PC-3 (cell line): ENCODE measurements at places on chromosomes 4 and X.
A peak's percentile ranks its signal among the peaks of the same experiment; 100 is the strongest.

- H3K36me3 ChIP-seq, result no peaks in the 10 kb centered on the region
- DNase-seq, result peak; percentile 53
- no peak overlapping the region for H3K4me3 ChIP-seq
- H3K4me1 ChIP-seq, result peaks cover 14% of the 10 kb centered on the region
- H3K27ac ChIP-seq, result no peak overlapping the region
- no peaks in the 10 kb centered on the region for H3K27me3 ChIP-seq
These were observed 100.9 kb upstream of the WDFY3 start for GRCh38 chr4:85067342-85067741.

DNA sequence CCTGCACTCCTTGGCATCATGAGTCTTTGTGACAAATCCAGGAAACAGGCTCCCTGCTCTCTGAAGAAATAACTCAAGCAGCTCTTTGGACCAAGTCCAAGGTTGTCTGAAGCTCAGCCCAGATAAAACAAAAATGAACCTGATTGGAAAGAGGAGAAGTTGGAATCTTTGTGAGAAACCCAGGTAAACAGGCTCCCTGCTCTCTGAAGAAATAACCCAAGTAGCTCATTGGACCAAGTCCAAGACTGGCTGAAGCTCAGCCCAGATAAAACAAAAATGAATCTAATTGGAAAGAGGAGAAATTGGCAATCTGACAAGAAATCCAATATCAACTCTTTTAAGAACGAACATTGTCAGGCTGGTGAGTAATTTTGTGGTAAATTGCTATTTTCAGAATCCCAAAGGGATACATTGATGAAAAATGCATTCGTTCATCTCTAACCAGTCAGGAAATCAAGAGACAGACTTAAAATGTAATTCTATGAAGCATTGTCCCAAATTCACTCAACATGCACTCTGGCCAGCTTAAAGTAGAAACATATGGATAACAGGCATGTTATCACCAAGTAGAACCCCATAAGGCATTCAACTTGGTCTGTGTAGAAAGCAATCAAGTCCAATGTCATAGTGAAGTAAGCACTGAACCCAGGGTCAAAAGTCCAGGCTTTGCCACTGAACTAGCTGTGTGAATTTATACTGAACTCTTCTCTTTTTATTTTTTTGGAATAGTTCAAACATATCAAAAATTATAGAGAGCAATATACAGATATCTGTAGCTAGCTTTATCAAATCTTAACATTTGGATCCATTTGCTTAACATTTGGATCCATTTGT is 16.8 kb upstream of the NFXL1 start:
- no peak overlapping the region for H3K27ac ChIP-seq
- no peaks in the 10 kb centered on the region for H3K27me3 ChIP-seq
- no peaks in the 10 kb centered on the region for H3K36me3 ChIP-seq
- peak; percentile 55 for DNase-seq

DNA sequence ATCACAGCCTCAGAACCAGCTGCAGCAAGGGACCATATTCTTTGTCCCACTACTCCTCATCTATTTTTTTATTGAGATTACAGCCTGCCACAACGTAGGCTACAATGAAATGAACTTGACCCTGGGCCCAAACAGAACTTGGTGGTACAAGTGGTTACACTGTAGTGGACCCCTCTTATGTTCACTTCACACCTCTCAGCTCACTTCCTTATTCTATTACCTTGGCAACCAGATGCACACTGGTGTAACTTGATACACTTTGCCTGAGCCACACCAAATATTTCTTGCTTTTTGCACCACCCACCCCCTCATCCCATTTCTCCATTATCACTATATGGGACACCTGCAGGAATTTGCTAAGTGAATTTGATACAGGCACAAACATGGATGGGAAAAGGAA is 105.8 kb downstream of the CXCL13 start:
- H3K4me1 ChIP-seq, result no peaks in the 10 kb centered on the region
- H3K36me3 ChIP-seq, result no peaks in the 10 kb centered on the region
- no peaks in the 10 kb centered on the region for H3K27me3 ChIP-seq
- no peak overlapping the region for H3K4me3 ChIP-seq
- H3K27ac ChIP-seq, result no peak overlapping the region

- DNase-seq, result peak; percentile 64
- peak overlapping the region; percentile 51 for H3K27ac ChIP-seq
- H3K4me1 ChIP-seq, result peaks cover 22% of the 10 kb centered on the region
- H3K36me3 ChIP-seq, result no peaks in the 10 kb centered on the region
- no peak overlapping the region for H3K4me3 ChIP-seq
These were observed 59.7 kb downstream of the FAM184B start for GRCh38 chr4:17721496-17722355.

- no peaks in the 10 kb centered on the region for H3K27me3 ChIP-seq
- peak overlapping the region; percentile 44 for H3K27ac ChIP-seq
- DNase-seq, result peak; percentile 70
- peaks cover 5% of the 10 kb centered on the region for H3K4me1 ChIP-seq
- no peaks in the 10 kb centered on the region for H3K36me3 ChIP-seq
- no peak overlapping the region for H3K4me3 ChIP-seq
These were observed 45.9 kb downstream of the USP11 start for GRCh38 chrX:47278691-47279090.

DNA sequence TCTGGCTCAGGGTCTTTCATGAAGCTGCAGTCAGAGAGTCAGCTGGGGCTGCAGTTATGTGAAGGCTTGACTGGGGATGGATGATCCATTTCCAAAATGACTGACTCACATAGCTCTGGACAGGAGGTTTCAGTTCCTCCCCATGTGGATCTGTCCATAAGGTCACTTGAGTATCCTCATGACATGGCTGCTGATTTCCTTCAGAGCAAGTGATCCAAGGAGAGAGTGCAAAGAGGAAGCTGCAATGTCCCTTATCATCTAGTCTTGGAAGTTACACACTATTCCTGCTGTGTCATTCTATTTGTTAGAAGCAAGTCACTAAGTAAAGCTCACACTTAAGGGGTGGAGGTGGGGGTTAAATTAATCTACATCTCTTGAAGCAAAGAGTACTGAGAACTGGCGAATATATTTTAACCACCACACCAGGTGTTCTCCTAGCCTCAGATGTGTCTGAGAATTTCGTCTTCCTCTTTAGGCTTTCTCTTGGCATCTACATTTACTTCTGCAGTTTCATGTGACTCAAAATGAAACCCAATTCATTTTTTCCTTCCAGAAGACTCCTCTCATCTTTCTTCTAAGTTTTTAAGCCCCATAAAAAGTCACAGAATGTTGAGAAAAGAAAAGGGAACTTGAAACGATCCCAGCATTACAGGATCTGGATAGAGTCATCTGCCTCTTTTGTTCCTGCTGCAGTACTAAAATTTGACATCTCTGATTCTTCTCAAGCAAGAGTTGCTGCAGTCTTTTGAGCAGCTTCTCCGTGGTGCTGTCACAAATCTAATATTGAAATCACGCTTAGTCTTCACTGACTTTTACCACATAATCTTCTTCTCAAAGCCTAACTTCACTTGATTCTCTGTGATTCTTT is 3.8 kb upstream of the GRPR start:
- no peaks in the 10 kb centered on the region for H3K36me3 ChIP-seq
- H3K4me3 ChIP-seq, result no peak overlapping the region
- DNase-seq, result no peak
- no peaks in the 10 kb centered on the region for H3K27me3 ChIP-seq

DNA sequence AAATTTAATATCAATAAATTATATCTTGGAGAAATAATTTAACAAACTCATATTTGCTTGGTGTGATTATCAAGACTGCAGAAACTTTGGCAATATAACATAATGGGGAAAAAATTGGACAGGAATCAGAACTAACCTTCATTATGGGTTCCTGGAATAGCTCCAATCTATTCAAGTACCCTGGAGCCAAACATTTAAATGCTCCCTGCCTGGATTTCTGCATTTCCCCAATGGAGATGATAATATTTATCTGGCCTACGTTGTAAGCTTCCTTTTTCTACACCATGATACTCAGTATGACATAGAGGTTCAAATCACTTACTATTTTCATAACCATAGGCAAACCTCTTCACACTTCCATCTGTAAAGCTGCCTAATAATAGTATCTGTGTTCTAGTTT is 326.8 kb downstream of the TRIML1 start:
- no peak overlapping the region for H3K27ac ChIP-seq
- no peaks in the 10 kb centered on the region for H3K4me1 ChIP-seq
- no peak overlapping the region for H3K4me3 ChIP-seq
- no peak for DNase-seq
- H3K27me3 ChIP-seq, result no peaks in the 10 kb centered on the region

DNA sequence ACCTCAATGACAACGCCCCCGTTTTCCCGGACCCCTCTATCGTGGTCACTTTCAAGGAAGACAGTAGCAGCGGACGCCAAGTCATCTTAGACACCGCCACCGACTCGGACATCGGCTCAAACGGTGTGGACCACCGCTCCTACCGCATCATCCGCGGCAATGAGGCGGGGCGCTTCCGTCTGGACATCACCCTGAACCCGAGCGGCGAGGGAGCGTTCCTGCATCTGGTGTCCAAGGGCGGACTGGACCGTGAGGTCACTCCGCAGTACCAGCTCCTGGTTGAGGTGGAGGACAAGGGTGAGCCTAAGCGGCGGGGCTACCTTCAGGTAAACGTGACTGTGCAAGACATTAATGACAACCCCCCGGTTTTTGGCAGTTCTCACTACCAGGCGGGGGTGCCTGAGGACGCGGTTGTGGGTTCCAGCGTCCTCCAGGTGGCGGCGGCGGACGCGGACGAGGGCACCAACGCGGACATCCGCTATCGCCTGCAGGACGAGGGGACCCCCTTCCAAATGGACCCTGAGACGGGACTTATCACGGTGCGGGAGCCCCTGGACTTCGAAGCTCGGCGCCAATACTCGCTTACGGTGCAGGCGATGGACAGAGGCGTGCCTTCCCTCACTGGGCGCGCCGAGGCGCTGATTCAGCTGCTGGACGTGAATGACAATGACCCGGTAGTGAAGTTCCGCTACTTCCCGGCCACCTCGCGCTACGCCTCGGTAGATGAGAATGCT is 2.2 kb downstream of the FAT4 start:
- H3K36me3 ChIP-seq, result no peaks in the 10 kb centered on the region
- H3K4me3 ChIP-seq, result peak overlapping the region; percentile 93
- H3K27me3 ChIP-seq, result no peaks in the 10 kb centered on the region
- no peak for DNase-seq
- no peak overlapping the region for H3K27ac ChIP-seq

DNA sequence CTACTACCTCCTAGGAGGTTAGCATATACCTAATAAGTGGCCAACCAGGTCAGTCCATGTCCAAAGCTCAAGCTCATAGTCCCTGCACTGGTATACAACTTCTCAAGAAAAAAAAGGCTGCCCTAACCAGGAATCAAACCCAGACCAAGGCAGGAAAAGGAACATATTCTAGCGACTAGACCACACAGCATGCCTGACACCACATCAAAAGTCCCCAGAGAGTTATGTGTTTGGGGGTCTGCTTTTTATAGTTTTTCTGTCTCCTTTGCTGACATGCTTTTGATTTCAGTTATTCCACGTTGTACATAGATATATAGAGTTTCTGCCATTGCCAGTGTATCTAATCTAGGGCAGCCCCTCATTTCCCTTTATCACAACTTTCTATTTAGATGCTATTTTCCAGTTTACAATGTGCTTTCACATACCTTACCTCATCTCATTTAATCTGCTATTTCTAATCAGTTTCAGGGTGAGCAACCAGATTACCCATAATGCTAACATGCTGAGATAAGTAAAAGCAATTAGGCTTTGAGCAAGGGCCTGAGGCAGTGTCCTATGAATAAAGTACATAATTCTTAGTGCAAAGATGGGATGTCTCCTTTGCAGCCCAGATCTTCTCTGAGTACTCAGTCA is 17.8 kb downstream of the ARHGEF6 start:
- H3K27ac ChIP-seq, result no peak overlapping the region
- peaks cover 10% of the 10 kb centered on the region for H3K4me1 ChIP-seq
- H3K36me3 ChIP-seq, result no peaks in the 10 kb centered on the region
- H3K4me3 ChIP-seq, result no peak overlapping the region

DNA sequence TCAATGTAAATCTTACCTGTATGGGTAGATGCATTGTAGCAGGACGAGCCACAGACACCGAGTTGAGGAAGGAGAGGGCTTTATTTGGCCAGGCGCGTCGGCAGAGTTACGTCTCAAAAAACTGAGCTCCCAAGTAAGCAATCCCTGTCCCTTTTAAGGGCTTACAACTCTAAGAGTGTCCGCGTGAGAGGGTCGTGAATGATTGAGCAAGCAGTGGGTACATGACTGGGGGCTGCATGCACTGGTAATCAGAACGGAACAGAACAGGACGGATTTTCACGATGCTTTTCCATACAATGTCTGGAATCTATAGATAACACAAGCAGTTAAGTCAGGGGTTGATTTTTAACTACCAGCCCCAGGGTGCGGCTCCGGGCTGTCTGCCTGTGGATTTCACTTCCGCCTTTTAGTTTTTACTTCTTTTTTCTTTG is 524.9 kb upstream of the HTR2C start:
- no peak overlapping the region for H3K4me3 ChIP-seq
- DNase-seq, result no peak
- no peaks in the 10 kb centered on the region for H3K36me3 ChIP-seq

GRCh38 chr4:85426366-85426765 is 48.6 kb upstream of the ARHGAP24 start:
- H3K36me3 ChIP-seq, result no peaks in the 10 kb centered on the region
- H3K4me1 ChIP-seq, result peaks cover 20% of the 10 kb centered on the region
- no peaks in the 10 kb centered on the region for H3K27me3 ChIP-seq
- H3K27ac ChIP-seq, result no peak overlapping the region

GRCh38 chr4:172011196-172011595 is 198.0 kb downstream of the GALNTL6 start:
- H3K36me3 ChIP-seq, result no peaks in the 10 kb centered on the region
- H3K4me1 ChIP-seq, result no peaks in the 10 kb centered on the region
- no peak overlapping the region for H3K27ac ChIP-seq
- H3K4me3 ChIP-seq, result no peak overlapping the region
- no peak for DNase-seq

- H3K4me1 ChIP-seq, result no peaks in the 10 kb centered on the region
- DNase-seq, result no peak
These were observed 458.3 kb upstream of the ATOH1 start for GRCh38 chr4:93370256-93370655.

GRCh38 chr4:95084584-95084983 is 326.8 kb downstream of the BMPR1B start:
- no peaks in the 10 kb centered on the region for H3K36me3 ChIP-seq
- no peak overlapping the region for H3K4me3 ChIP-seq
- H3K27me3 ChIP-seq, result no peaks in the 10 kb centered on the region
- H3K27ac ChIP-seq, result peak overlapping the region; percentile 100
- DNase-seq, result peak; percentile 92

- DNase-seq, result peak; percentile 6
- H3K27ac ChIP-seq, result no peak overlapping the region
These were observed 45.0 kb upstream of the IL13RA1 start for GRCh38 chrX:118682258-118683014.

DNA sequence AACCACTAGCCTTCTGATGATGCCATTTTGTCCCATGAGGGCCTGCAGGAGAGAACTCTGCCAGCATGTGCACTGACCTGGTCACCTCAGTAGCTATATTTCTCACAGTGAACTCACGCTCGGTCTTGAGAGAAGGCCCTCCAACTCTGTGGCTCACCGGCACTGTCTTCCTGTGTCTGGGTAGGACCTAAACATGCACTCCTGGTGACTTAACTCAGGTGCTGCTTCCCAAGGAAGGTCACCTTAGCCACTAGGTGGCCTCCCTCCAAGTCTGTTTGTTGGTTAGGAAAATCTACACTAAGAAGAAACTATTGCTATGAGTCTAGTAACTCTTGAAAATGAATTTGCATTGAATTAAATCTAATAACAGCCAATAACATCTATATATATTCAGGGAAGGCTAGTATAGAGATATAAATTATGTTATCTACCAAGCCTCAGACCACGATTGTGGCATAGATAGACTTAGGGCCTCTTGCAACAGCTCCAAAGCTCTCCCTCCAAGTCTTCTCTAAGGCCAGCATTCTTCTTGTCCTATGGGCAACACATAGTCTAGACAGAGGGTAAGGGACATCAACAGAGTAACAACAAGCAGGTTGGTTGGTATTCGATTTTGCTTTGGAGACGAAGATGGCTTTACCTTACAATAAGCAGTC is 24.7 kb downstream of the TLR10 start:
- no peaks in the 10 kb centered on the region for H3K4me1 ChIP-seq
- no peak overlapping the region for H3K4me3 ChIP-seq
- peak; percentile 59 for DNase-seq
- no peak overlapping the region for H3K27ac ChIP-seq
- no peaks in the 10 kb centered on the region for H3K27me3 ChIP-seq
